Activated CD4-positive, alpha-beta T cell treated with anti-CD3 and anti-CD28 coated beads, Interleukin-2, amount 50 U/mL, for 48 hours (primary cell): ENCODE measurements at places on chromosomes 5 and 9.

DNA sequence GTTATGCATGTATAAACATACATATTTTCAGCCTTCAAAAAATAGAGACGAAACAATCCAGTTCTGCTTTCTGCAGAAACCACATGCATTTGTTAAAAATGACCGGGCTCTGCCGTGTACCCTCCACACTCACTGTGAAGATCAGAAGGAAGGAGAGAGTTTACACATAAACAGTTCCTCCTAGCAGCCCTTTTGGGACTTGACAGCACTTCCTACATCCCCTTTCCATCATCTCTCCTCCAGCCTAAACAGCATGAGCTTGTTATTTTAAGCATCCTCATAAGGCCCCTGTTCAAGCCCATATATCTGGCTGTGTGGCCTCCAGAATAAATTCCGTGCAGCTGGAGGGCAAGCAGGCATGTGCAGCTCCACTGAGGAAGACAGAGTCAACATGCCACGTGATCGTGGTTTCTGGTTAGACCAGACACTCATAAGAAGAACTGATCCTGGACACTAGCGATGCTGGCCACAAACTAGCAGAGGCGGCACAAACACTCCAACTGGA, 42.2 kb downstream of the NIPAL4 start:
- no peak for DNase-seq

DNA sequence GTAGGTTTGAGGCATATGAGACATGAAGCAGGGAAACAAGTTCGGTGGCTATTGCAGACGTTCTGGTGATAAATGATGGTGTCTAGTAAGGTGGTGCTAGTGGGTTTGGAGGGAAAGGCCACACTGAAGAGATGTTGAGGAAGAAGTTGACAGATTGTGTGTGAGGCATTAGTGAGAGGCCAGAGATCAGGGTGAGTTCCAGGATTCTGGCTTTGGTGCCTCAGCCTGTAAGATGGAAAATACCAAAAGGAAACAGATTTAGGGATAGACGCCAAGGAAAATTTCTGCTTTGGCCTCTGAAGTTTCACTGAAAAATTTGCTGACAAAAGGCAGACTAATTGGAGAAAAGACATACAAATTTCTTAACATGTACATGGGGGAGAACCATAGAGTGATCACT, 6.4 kb upstream of the PAIP1 start:
- no peak for DNase-seq

- DNase-seq = peak; percentile 64
These were observed 114.1 kb downstream of the SYK start for GRCh38 chr9:90915693-90916092.

GRCh38 chr9:137369911-137370764, 52.8 kb downstream of the EXD3 start:
- DNase-seq = no peak

- DNase-seq = no peak
These were observed 27.3 kb downstream of the FOXE1 start for GRCh38 chr9:97880336-97880735.

DNA sequence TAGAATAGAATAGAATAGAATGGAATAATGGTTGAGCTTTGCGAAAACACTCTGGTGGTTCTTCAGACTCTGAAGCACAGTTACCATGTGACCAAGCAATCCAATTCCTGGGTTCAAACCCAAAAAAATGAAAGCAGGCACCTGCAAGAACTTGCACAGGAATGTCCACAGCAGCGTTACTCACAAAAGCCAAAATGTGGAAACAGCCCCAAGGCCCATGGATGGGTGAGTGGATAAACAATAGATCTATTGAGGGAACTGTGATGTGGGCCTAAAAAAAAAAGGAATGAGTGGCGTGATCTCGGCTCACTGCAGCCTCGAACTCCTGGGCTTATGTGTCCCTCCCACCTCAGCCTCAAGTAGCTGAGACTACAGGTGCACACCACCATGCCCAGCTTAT, 21.4 kb upstream of the TMEM250 start:
- no peak for DNase-seq
